ENCODE measurements at places on chromosomes 4 and X.

DNA sequence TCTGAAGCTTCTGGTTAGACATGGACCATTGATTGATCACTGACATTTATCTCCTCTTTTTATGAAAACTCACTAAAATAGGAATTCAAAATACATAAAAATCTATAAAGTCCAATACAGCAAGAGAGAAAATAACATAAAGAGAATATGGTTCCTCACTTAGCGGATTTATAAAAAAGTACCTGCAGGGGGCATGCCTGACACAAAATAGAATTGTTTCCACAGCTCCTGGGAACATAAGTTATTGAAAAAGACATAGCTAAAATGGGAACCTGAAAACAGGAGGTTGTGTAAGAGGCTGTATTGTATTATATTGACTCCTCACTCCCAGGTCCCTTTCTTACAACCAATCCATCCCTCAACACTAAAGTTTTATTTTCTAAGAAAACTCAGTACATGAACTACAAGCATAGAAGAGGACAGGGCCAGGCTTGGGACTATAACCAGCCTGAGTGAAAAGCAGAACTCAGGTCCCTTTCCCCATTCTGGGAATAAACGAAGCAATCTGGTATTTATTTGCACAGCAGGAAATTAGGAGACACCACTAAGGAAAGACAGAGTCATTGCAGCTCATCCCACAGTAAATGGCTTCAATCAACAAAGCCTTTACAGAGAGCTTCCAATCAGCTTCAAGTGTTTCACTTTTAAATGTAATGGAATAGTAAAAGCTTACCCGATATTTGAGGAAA, 121.1 kb upstream of the NDST4 start:
- no peak for DNase-seq

GRCh38 chr4:25865586-25865985, 2.8 kb upstream of the SEL1L3 start:
- no peak for DNase-seq

DNA sequence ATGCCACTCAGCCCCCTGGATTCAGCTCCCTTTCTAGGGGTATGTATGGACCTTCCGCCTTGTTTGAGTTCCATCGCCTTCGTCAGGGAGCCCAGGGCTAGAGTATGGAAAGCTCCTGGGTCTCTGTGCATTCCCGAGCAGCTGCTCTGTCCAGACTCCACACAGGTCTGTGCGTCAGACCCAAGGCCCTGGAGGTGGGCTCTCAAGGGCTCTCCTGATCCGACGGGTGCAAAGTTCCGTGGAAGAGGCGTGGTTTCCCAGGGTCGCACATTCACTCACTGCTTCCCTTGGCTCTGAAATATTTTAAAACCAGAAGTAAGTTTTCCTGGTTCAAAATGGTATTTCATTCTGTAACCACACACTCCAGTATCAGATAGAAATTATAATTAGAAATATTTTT, 863.2 kb downstream of the TRIML1 start:
- no peak for DNase-seq

GRCh38 chr4:176339936-176340761, 20.4 kb downstream of the SPCS3 start:
- no peak for DNase-seq

GRCh38 chrX:136147976-136148375, 643 bp downstream of the FHL1 start:
- peak; percentile 48 for DNase-seq

DNA sequence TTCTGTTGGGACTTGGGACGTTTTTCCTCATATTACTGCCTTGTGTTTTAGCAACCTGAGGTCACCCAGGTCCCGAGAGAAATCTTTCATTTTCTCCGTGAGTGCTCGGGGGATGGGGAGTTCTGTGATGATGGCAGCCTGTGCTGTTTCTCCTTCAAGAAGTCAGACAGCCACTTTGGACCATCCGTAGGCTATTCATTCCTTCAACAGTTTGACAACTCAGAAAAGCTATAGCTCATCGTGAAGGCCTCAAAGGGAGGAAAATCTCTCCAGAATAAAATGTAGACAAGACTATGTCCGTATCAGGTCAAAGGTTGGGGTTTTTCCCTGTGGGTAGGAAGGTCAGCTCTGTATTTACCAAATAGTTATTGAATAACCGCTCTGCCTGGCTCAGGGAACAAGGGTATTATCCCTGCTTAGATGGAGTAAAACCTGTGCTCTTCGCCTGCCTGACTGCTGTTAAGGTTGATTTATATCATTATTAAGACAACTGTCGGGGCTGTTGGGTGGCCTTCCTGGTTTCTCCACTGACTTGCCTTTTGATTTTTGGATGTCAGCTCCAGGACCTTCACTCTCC, 36.6 kb downstream of the FAM114A1 start:
- no peak for DNase-seq

DNA sequence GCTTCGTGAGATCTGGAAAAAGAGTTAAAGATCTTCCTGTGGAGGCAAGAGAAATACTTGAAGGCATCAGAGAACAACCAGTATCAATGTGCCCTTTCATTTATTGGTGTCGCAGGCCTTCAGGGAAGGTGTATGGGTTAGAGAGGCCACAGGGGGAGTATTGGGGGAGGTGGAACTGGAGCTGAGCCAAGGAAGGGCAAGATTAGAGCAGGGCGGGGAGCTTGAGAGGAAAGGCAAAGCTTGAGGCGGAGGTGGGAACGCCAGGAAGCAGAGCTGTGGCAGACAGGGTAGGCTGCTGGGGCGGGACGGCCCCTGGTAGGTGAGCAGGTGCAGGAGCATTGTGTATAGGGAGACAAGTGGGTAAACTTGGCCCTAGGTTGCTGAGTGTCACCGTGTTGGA, 329.9 kb downstream of the ARHGAP10 start:
- no peak for DNase-seq

- no peak for DNase-seq
Measured at GRCh38 chr4:1376841-1377605, 29.2 kb downstream of the NKX1-1 start.

GRCh38 chrX:8743126-8743732, 11.3 kb upstream of the ANOS1 start:
- no peak for DNase-seq

DNA sequence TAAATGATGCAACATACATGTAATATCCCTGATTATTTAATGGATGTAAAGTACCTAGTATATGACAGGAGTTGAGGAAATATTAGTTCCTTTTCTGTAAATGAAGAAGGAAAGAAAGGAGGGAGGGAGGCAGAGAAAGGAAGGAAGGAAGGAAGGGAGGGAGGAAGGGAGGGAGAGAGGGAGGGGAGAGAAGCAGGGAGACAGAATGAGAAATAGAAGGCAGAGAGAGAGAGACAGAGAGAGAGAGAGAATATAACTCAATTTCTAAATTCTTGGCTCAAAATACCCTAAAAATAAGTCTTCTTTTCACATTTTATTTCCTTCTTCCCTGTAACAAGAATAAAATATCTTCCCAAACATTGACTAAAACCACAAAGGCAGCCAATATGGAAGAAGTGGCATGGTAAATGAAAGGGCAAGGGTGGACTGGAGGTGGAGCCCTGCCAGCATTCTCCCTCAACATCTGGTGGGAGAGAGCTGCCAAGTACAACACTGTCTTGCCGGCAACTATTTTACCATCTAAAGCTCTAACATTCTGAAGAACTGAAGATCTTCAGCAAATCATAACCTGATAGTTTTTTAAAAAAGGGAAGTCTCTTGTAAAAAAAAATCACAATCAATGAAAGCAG, 245.1 kb downstream of the PPP3CA start:
- no peak for DNase-seq

- no peak for DNase-seq
Measured at GRCh38 chr4:142773505-142773904, 72.6 kb downstream of the INPP4B start.

DNA sequence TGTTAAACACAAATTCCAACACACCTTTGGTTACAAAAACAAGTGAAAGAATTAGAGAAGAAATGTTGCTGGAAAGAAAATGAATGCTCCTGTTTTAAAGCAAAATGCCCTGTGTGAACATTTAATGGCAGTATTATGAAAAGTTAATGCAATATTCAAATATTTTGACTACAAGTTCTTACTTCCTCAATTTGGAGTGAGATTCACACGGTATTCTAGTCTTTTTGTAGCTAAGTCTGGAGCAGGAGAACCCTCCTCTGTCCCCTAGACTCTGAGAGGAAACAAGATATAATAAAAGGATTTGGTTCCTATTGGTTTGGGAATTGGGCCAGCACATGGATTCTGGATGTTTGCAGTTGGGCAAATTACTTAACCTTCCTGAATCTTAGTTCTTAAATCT, 12.7 kb downstream of the MAD2L1 start:
- no peak for DNase-seq

DNA sequence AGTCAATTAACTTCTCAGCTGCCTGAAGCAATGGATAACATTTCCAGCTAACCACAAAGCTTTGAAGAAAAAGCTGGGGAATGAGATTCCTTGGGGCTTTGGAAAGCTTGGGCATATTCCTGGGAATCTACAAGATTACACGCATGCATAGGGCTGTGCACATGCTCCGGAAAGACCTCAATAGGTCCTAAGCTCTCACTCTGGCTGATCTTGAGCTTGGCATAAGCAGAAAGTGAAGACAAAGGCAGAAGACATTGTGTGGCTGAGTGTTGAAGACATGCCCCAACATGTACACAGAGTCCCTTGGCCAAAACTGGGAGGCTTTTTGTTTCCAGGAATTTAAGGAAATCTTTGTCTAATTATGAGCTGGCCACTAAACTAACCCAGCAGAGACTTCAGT, 31.2 kb downstream of the ATG4A start:
- DNase-seq, result no peak

DNA sequence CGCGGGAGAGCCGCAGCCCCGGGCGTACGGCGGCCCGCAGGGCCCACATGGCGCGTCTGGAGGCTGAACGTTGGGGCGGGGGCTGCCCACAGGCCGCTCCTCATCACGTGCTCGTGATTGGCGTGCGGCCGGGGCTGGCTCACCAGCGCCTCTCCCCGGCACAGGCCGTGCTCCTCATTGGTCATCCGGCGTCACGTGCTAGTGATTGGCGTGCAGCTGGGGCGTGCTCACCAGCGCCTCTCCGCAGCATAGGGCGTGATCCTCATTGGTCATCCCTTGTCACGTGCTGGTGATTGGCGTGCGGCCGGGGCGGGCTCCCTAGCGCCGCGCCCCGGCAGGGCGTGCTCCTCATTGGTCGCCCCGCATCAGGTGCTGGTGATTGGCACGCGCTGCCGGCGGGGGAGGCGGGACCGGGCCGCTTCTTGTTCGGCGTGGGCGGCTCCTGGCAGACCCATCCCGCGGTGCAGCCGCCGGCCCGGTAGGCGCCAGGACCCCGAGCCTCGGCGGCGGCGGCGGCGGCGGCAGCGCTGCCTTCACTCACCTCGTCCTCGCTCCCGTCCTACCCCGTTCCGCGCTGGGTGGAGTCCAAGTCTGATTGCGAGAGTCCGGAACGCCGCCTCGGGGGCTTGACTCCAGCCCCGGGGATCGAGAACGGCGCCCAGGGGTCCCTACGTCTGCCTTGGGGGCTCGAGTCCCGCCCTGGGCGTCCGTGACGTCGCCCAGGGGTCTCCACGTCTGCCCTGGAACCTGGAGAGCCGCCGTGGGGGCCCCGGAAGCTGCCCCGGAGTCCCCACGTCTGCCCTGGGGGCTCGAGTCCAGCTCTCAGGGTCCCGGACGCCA, at the start of gene GTPBP6:
Gene GTPBP6 (minus strand): TSS at position 58 of the 840 bp plus-strand sequence. CDS start 9 bp downstream, at position 49.
- DNase-seq, result no peak

DNA sequence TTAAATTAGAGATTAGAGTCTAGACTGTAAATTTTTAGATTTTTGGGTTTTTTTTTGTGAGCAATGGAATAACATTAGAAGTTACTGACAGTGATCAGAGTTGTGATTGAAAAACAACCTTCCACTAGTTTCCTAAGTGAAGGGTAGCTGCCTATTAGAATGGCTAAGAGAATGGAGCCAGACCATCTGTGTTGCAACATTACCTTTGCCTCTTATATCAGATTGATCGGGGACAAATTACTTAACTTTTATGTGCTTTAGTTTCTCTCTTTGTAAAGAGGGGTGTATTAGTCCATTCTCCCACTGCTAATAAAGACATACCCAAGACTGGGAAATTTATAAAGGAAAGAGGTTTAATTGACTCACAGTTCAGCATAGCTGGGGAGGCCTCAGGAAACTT, 12.5 kb upstream of the PI4K2B start:
- no peak for DNase-seq

GRCh38 chr4:173698557-173699262, 168.7 kb upstream of the HAND2 start:
- DNase-seq, result no peak

- no peak for DNase-seq
Measured at GRCh38 chrX:140346729-140347128, 158.1 kb downstream of the SOX3 start.
